ENCODE measurements at places on chromosomes 3 and 15.

- DNase-seq: no peak
Observed at GRCh38 chr15:90210593-90210992, 9.5 kb downstream of the SEMA4B start.

- peak; percentile 71 for DNase-seq
Observed at GRCh38 chr15:50353251-50353974, 1.6 kb downstream of the GABPB1 start.

- no peak for DNase-seq
Observed at GRCh38 chr3:173599673-173600072, 202.1 kb downstream of the NLGN1 start.

GRCh38 chr3:187960820-187961219, 193.1 kb upstream of the LPP start:
- DNase-seq: no peak

DNA sequence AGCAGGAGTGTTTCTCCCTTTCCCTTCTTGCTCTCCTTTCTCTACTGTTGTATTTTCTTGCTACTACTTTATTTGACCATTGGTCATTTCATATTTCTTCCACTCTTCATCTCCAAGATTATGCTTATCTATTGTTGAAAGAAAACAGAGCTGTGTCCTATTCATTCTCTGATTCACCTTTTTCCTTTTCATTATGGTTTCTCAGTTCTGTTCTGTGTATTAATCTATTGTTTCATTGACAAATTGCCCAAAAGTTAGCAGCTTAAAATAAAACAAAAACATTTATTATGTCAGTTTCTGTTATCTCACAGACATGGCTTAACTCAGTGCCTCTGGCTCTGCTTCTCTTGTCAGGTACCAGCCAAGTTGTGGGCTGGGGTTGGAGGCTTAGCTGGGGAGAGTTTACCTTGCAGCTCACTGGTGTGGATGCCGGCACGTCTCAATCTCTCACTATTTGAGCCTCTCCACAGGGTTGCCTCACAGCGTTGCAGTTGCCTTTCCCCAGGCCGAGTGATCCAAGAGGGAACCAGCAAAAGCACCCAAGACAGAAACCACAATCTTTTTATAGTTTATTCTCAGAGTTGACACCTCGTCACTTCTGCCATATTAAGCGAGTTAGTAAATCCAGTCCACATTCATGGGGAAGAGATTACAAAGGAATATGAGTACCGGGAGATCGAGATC, 36.9 kb upstream of the FILIP1L start:
- no peak for DNase-seq

DNA sequence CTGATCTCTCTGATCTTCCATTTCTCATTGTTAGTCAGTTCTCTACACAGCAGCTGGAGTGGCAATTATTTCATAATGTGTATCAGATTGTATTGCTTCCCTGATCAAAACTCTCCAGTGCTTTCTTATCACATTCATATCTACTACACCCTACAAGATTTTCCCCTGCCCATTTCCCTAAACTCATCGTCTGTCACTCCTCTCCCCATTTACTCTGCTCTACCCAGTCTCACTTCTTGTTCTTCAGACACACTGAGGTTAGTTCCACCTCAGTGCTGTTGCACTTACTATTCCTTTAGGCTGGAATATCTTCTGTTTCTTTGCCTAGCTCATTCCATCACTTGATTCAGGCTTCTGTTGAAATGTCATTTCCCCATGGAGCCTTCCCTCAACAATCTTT, 197.1 kb downstream of the SATB1 start:
- no peak for DNase-seq

DNA sequence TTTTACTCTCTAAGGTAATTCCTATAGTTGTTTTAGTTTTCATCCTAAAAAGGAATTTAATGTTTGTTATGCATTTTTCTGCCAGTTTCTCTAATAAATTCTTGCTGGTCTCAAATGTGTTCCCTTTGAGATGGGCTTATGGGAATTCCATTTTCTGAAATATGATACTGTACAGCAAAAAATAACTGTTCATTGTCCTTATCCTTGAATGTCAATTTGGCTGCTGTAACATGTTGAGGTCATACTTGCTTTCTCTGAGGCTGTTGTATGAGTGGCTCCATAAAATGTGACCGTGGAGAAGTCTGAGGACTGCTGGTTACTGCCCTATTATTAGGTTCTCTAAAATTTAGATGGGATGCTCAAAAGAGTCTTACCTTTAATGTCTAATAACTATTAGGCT, 266.5 kb downstream of the ADAMTS17 start:
- no peak for DNase-seq

- DNase-seq: no peak
Observed at GRCh38 chr3:148373961-148374360, 323.7 kb upstream of the AGTR1 start.

DNA sequence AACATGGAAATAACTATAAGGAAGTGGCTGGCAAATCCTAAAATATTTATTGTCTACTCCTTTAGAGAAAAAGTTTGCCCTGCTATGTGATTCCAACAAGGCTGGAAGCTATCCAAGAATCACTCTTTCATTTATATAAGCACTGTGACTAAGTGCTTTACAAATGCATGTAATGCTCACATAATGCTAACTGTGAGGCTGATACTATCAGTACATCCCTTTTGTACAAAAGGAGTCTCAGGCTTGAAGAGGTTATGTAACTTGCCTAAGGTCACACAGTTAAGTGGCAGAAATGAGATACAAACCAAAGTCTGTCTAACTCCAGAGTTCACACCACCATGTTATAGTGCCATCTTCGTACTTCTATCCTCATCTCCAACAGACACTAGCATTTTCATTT, 17.0 kb downstream of the TOPBP1 start:
- no peak for DNase-seq

GRCh38 chr3:101171681-101172191, 148.6 kb downstream of the IMPG2 start:
- DNase-seq: no peak

GRCh38 chr3:37745076-37745475, 116.6 kb upstream of the CTDSPL start:
- no peak for DNase-seq

DNA sequence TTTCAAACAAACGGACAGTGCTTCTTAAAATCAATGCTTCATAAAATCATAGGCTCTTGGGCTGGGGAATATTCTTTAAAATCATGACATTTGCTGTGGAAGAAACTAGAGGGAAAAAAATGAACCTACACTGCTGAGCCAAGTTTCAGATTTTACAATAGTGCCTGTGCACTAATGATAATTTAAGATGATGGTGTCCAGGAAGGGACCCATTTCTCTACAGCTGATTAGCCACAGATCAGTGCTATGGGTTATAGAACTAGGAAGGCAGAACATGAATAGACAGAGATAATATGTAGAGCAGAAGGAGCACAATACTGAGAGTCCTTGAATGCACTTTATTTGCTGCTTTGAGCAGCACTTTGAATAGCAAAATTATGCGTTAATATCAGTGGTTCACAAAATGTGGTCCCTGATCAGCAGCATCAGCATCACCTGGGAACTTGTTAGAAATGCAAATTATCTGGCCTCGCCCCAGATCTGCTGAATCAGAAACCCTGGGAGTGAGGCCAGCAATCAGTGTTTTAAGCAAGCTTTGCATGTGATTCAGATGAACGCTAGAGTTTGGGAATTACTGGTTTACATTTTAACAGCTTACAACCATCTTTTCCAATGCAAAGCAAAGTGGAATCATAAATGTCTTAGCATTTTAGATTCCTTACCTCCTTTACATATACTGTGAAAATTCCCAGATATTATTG, 135.8 kb upstream of the ANKRD28 start:
- DNase-seq: no peak

DNA sequence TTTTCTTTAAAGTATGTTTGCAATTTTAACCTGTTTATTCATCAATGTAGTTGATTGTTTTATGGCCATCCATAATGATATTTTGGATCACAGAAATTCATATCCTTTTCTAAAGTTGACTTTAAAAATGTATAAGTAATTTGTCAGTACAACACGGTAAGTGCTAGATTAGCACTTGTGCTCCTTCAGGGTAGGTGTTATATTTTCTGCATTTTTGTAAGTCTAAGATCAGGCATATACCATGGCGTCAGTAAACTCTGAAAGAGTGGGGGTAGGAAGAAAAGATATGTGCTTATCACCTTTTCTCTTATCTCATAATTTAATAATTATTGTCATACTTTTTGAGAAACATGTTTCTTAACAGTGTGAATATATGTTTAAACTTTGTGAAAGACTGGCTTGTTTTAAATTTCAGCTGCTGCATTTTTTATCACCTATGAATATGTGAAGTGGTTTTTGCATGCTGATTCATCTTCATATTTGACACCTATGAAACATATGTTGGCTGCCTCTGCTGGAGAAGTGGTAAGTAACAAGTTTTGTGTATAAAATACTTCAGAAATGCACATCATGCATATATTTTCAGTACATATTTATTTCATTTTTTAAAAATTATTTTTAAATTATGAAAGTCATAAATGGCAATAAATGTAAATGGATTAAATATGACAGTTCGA, 22.1 kb downstream of the SLC25A26 start:
- DNase-seq: no peak

Measured in CD4-positive, alpha-beta T cell treated with Interferon alpha-2 for 1 hour (primary cell).